Cortex of kidney (tissue), 1 donor: ENCODE measurements at places on chromosomes 5 and 9.

DNA sequence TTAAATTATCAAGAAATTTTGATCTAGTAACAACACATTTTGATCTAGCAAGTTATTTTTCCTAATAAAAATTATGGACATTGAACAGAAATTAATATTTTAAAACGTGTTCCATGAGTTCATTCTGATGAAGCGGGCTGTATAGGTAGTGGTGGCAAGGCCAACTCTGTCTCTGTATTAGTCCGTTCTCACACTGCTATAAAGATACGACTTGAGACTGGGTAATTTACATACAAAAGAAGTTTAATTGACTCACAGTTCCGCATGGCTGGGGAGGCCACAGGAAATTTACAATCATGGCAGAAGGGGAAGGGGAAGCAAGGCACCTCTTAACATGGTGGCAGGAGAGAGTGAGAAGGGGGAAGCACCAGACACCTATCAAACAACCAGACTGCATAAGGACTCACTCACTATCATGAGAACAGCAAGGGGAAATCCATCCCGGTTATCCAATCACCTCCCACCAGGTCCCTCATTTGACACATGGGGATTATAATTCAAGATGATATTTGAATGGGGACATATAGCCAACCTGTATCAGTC, 61.2 kb downstream of the TMEM232 start:
- no peak for DNase-seq

GRCh38 chr5:102866237-102866600, 111.1 kb downstream of the PAM start:
- no peak for DNase-seq

- no peak for DNase-seq
Measured at GRCh38 chr5:94682814-94683520, 64.5 kb downstream of the SLF1 start.

DNA sequence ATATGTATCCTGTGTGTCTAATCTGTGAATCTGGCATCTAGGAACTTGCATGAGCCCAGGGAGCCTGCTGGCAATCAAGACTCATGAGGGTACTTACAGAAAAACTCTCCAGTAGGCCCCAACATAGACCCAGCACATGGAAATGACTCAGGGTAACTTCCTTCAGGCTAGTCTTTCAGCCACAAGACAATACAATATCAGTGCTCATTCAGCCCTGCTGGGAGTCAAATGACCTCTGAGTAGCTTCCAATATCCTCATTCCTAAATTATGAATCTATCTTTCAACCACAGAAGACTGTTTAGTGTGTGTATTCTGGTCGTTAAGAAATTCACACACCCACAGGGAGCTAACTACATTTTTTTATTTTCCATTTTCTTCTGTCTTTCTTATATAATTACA, 1273.0 kb downstream of the EFNA5 start:
- no peak for DNase-seq

DNA sequence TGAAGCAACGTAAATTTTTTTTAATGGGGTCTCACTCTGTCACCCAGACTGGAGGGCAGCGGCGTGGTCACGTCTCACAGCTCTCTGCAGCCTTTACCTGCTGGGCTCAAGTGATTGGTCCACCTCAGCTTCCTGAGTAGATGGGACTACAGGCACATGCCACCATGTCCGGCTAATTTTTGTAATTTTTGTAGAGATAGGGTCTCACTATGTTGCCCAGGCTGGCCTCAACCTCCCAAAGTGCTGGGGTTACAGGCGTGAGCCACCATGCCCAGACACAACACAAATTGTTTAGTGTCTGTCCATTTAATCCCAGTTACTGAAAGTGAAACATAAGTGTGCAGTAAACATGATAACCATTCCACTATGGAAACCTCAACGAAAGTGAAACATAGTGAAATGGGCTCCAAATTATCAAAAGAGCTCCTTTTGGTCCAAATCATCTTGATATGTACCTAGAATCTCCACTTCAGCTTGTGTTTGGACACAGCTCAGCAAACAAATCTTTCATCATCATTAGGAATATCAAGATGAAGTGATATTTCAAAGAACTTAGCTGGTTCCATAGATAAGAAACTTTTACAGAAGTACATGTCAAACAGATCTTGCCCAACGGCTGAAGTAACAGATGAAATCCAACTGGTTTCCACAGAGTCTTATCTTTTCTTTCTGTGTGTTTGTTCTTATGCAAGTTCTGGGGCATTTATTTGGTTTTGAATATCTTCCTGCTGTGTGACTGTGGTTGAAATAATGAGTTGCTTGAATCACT, 41.2 kb upstream of the PLPP1 start:
- no peak for DNase-seq

DNA sequence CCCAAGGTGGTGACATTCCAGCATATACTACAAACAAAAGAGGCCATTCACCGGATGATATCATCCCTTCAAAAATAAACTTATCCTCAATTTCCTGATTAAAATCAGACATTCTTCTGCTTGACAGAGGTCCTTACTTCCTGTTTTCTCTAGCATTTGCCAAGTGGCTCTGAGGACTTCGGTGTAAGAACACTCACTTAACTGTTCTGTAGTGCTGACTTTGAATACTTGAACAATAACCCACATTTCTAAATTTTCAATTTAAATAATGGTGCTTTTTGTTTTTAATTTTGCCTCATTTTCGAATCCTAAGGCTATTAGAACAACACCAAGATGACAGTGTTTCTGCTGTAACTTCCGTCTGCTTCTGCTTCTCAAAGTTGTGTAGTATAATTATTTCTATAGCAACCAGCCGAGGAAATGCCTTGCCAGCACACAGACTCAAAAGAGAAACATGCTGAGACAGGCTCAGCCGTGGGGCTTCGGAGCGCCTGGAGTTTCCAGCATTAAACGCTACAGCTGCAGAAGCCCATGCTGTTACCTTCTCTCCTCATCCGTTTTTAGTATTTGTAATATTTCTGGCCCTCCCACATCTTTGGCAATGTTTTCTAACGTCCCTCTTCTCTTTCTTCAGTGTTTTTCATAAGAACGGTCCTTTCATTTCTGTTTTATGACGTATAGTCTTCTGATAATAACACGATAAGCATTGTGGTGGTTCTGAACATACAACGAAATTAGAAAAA, 19.5 kb upstream of the ANXA1 start:
- DNase-seq, result no peak

DNA sequence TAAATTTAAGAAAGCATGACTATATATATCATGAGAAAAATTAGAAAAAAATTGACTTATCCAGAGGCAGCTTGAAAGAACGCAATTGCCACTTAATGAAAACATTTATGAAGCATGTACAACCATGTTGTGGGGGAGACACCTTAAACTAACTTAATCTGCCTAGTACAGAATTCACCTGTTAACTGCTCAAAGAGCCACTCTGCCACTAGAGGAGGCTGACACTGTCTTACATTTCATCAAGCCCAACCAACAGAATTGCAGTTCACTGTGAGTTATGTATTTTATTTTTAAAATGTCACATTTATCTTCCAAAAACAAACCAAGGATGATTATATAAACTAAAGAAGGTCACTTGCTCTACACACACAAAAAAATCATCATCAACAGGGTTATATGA, 252.9 kb downstream of the MLLT3 start:
- DNase-seq, result no peak

- no peak for DNase-seq
Measured at GRCh38 chr9:87140605-87141109, 193.4 kb upstream of the GAS1 start.
